NCI-H187 (cell line): ENCODE measurements at places on chromosomes 16 and 17.
A peak's percentile ranks its signal among the peaks of the same experiment; 100 is the strongest.

DNA sequence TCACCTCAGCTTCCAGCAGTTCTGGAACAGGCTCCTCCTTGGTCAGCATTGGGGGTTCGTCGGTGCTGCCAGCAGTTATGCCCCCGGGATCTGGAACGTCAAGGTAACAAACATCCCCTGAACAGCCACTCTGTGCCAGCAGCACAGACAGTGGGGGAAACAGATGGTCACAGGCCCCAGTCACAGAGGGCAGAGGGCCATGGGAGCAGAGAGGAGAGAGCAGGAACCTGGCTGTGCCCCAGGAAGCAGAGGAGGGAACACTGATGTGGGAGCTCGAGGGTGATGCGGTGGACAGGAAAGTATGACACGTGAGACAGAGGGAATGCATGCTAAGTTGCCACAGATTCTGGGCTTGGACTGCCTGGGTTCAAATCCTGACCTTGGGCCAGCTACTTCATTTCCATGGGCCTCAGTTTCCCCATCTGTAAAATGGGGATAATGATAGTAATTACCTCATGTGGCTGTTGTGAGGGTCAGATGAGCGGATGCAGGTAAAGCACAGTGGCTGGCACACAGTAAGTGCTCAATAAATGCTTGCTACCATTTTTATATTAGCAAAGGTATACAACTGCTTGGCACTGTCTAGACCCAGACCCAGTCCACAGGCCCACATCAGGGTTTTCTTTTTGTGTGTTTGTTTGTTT lies 4.9 kb downstream of the BCL7C start:
- DNase-seq = no peak

- no peak for DNase-seq
Observed at GRCh38 chr16:4548124-4548523, 8.0 kb upstream of the C16orf96 start.

DNA sequence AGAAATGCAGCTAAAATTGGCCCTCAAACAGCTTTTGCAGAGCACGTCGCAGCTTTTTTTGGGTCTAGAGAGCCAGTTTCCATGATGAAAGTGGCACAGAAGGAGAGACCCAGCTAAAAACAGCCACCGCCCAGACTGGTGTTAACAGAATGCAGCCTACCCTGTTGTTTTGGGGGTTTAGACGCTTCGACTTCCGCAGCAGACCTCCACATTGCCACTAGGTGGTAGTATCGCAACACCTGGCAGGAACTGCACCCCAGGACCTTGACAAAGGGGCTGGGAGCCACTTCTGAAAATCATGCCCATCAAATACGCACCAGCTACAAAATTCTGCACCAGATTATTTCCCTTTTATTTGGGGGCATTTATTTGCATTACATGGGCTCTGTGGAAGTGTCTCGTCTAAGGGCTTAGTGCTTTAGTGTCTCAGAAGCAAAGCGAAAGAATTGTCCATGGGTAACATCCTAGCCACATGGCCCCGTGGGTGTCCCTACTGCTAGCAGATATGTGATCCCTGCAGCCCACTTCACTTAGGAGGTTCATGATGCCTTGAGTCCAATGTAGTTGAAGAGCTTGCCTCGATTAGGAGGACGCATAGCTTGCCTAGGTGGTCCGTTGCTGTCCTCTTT lies 167.1 kb downstream of the HAPSTR1 start:
- no peak for DNase-seq

GRCh38 chr17:44610331-44610730 lies 45.9 kb upstream of the MEIOC start:
- no peak for DNase-seq

- DNase-seq = no peak
Observed at GRCh38 chr16:70701998-70702397, 16.1 kb upstream of the MTSS2 start.

- DNase-seq = no peak
Observed at GRCh38 chr16:69039333-69039941, 66.0 kb upstream of the HAS3 start.

- DNase-seq = peak; percentile 38
Observed at GRCh38 chr16:72371307-72372086, 199.5 kb upstream of the PMFBP1 start.

DNA sequence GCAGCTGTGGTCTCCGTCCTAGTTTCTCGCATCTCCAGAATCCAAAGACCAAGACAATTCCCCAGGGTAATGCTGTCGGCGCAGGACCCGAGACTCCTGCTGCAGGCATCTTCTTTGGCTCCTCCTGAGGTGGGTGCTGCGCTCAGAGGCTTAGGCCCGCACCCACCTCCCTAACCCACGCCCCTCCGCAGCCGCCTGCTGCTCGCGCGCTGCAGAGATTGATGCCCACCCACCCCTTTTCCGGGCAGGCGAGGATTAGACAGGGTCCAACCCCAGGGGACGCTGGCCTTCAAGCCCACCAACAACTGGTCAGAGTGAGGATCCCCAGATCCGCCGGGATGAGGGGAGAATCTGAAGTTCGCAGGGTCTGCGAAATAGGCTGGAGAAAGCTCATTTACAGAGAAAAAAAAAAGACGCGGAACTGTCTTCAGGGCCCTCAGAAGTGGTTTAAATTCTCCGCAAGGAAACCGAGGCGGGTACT lies 27.9 kb downstream of the SLFN11 start:
- no peak for DNase-seq

DNA sequence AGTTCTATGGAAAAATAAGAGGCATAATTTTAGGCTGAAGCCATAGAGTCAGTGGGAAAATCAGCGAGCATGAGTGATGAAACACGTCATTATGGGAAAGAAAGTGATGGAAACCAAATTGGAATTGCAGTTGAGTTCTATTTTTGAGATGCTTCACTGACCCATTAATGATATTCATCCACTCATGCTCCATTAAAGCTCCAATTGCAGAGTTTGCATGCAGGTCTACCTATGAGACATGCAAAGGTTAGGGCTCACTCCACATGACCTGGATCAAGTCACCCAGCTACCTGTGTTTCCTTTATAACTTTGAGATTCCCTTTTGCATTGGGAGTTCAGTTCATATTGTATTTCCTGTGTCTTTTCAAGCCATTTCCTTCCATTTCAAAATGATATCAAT lies 8.0 kb upstream of the KRTAP2-4 start:
- no peak for DNase-seq

DNA sequence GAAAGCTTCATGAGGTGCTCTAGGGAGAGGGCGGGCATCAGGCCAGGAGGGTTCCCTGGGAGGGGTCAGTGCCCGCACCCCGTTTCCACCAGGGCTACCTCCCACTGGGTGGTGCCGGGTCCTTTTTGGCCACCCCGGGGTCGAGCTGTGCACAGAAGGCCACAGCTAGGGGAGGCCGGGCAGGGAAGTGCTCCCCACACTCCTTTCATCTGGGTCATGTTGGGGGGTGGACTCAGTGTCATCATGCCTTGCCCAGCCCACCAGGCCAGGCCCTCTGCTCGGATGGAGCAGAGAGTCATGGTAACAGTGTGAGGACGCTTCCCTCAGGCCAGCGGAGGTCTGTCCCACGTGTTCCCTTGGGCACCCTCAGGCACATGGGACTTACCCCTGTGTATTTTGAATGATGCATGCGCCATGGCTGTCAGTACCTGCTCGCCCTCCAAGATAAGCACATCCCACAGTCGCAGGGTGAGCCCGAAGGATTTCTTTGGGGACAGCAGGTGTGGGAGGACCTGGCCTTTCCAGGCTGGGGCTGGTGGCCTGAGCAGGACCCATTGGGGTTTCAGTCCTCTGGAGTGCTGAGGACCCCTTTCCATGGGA lies 46.4 kb downstream of the TNFRSF13B start:
- no peak for DNase-seq

DNA sequence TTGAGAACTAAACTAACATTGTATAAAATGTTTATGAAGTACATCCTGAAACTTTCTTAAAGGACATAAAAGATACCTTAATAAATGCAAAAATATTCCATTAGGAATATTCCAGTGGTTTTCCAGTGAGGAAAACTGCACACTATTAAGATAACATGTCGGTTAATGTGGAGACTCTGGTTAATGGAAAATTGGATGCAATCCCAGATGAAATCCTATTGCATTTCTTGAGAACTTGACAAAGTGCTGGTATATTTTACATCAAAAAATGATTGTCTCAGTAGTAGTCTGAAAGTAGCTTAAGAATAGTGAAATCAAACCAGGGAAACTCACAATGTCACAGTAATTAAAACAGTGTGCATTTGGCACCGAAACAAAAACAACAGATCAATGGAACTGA lies 202.5 kb upstream of the MON1B start:
- no peak for DNase-seq

DNA sequence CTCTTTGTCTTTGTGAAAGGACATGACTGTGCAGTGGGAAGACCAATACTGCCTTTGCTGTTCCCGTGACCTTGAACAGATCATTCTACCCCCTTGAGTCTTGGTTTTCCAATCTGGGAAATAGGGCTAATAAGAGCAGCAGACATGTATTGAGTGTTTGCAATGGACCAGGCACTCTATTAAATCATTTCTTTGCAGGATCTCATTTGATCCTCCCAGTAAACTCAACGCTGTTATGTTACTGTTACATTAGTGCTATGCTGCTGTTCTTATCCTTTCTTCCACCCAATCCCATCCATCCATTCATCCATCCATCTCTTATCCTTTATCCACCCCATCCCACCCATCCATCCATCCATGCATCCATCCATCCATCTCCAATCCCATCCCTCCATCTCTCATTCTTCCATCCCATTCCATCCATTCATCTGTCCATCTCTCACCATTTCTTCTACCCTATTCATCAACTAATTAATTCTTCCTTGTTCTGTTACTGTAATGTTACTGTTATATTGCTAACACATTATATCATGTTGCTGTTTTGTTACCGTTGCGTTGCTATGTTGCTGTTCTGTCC lies 65.1 kb downstream of the ABCC6 start:
- DNase-seq = no peak

GRCh38 chr16:3158026-3158509 lies 23.2 kb downstream of the ZNF213 start:
- no peak for DNase-seq

DNA sequence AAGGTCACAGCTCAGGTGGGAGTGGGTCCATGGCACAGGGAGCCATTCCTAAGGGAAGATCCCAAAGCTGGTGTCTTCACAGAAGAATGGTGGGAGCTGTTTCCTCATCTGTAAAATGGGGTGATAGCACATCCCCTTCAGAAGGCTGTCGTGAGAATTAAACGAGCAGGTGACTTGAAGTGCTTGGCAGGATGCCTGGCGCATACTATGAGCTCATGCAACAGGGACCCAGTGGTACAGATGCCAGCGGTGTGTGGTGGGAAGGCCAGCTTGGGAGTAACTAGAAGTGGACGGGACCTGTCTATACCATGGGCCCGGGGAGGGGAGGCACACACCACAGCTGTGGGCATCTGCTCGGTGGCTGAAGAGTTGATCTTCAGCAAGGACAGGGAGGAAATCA lies 189.3 kb upstream of the TNRC6C start:
- peak; percentile 20 for DNase-seq

- no peak for DNase-seq
Observed at GRCh38 chr16:85025781-85026653, 1.6 kb upstream of the KIAA0513 start.

- DNase-seq = no peak
Observed at GRCh38 chr17:75504347-75505151, 10.8 kb downstream of the CASKIN2 start.

DNA sequence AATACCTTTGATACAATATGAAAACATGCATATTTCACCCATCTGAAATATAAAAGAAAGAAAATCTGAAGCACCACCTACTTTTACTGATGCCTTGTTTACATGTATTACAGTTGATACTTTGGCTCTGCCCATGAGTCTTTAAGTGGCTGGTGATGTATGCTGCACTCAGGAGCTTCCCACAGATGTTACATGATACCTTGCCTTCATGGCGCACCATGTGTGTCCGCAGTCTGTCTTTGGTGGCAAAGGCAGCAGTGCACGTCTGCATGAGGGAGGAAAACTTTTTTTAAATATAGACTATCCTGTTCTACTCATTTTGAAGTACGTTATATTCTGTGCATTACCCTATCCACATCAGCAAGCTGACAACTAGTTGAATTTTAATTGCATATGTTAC lies 7.5 kb downstream of the VEZF1 start:
- DNase-seq = no peak

GRCh38 chr16:76882105-76882504 lies 308.9 kb upstream of the MON1B start:
- no peak for DNase-seq

DNA sequence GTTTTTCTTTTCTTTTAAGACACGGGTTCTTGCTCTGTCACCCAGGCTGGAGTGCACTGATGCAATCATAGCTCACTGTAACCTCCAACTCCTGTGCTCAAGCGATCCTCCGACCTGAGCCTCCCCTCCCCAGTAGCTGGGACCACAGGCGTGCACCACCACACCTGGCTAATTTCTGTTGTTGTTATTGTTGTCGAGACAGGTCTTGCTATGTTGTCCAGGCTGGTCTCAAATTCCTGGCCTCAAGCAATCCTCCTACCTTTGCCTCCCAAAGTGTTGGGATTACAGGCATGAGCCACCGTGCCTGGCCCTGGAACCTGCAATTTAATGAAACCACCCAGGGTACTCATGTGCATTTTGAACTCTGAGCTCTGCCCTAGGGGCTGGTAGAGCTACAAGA lies 24.1 kb downstream of the JUP start:
- no peak for DNase-seq

DNA sequence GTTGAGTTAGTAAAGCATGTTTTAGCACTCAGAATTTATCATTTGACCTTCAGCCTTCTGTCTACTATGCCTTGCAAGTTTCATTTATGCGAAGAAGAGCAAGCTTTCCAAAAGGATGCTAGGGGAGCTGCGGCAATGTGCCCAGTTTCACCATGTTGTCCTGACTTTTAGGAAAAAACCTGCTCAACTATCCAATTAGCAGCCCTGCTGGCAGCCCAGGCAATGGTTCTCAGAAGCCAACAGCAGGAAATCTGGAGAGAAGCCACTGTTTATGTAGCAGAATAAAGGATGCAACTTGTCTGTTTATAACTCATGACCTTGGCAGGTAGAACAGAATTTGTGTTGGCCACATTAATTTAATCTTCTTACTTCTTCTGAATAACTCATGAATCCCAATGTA lies 230.8 kb downstream of the ABCC12 start:
- DNase-seq = no peak

DNA sequence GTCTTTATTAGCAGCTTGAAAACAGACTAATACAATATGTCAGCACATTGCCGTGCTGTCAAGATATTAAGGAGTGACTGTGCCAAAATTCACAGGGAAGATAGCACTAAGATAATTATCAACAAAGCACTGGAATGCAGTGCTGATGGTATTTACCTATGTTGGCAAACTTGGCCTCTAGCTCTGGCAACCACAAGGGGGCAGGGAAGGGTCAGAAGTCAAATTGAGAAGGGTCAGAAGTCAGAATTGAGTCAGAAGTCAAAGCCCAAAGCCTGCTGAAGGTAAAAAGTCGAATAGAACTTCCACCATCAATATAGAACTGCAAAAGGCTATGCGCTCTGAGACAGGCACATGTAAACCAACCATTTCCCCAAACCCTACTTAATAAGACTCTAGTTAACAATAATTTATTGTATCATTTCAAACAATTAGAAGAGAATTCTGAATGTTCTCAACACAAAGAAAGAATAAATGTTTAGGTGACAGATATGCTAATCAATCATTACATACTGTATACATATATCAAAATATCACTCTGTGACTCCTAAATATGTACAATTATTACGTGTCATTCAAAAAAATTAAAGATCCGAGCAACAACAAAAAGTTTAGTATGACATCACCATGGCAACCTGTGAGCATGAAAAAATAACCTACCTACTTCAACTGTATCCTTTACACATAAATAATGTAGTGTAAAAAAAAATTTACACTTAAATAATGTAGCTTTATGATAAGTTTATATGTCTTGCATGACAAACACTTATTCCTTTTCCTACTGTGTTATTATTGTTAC lies 916.1 kb downstream of the KCNJ2 start:
- DNase-seq = no peak

- no peak for DNase-seq
Observed at GRCh38 chr16:69890892-69891282, 60.2 kb upstream of the CLEC18A start.
